Astrocyte of the spinal cord (primary cell): ENCODE measurements at places on chromosomes 6 and 20.

DNA sequence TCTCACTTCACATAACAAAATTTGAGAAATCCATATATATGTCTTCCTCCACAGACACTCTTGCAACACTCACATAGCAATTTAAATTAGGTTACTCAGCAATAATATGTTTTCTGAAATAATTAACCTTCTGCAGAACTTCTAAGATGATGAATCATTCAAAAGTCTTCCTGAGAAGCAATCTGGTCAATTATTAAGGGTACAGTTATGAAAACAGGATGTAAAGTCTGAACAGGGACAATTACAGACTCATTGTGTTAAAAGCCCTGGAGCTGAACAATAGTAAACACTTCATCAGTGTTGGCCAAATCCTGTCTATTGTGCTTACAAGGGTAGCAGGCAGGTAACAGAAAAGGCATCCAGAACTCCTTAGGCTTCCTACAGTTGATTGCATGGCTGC lies 75.4 kb downstream of the FILIP1 start:
- DNase-seq = no peak

- no peak for DNase-seq
Observed at GRCh38 chr6:106757267-106757666, 127.9 kb downstream of the QRSL1 start.

DNA sequence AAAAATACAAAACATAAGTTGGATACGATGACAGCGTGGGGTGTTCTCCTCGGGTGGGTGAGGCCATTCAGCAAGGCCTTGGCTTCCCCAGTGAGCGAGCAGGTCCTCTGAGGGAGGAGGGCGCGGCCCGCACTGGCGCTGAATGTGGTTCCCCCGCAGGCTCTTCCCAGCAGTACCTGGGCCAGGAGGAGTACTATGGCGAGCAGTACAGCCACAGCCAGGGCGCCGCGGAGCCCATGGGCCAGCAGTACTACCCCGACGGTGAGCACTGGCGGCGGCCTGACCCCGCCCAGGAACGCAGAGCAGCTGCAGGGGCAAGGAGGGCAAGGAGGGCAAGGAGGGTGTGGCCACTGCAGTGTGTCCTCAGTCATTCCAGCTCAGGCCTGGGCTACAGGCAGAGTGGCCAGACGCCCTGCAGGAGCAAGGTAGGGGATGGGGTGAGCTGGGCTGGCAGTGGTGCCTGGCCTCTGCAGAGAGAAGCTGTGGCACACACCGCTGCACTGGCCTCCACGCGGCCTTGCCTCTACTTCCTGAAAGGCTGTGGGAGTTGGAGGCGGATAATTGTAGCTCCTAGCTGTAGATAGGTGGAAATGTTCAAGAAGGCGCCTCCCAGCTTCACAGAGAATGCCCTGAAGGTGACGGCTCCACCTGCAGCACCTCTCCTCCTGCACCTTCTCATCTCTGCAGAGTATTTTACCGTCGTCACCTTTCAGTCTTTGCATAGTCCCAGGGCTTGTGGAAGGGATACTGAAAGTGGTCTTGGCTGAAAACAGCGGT lies 18.7 kb upstream of the MTG2 start:
- no peak for DNase-seq

GRCh38 chr6:129239825-129240491 lies 357.0 kb downstream of the LAMA2 start:
- DNase-seq = no peak
